Ascending aorta (tissue), 2 donors: ENCODE measurements at places on chromosomes 2 and 18. TPM values are rescaled to one million over a fixed set of nuclear protein-coding genes. Genes with fewer than 3 reads are reported as not detected.

Gene CD207
- total RNA-seq: not detected

Gene CPO
- total RNA-seq: not detected

Gene ANKRD29
- total RNA-seq: 118 TPM

DNA sequence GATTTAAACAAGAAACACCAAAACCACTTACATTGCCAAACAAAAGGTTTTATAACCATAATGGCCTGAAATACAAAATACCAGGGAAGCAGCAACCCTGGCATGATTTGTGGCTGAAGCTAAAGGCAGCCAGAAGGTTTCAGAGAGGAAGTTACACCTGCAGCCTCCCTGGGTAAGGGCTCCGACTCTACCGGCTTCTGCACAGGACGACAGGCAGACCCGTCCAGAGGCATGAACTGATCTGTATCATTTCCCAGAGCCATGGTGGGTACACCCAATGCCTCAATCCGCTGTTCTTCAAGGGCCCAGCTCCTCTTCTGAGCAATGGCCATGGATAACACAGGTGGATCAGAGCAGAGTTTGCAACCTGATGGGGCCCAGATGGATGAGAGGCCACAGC, 71.6 kb downstream of the PXDN start:
- H3K27ac ChIP-seq: no peak overlapping the region
- no peaks in the 10 kb centered on the region for H3K27me3 ChIP-seq
- peaks cover 8% of the 10 kb centered on the region for H3K4me1 ChIP-seq
- no peak for DNase-seq
- H3K4me3 ChIP-seq: no peak overlapping the region

- H3K27me3 ChIP-seq: no peaks in the 10 kb centered on the region
- H3K4me1 ChIP-seq: no peaks in the 10 kb centered on the region
- no peak for DNase-seq
- H3K36me3 ChIP-seq: no peaks in the 10 kb centered on the region
- peak overlapping the region; percentile 63 for H3K4me3 ChIP-seq
Observed at GRCh38 chr2:182426082-182426917, 536 bp downstream of the PDE1A start.

GRCh38 chr2:168604252-168604651, 148.2 kb downstream of the CERS6 start:
- H3K4me1 ChIP-seq: no peaks in the 10 kb centered on the region
- no peak overlapping the region for H3K27ac ChIP-seq
- H3K4me3 ChIP-seq: no peak overlapping the region
- no peak for DNase-seq
- H3K27me3 ChIP-seq: no peaks in the 10 kb centered on the region

- H3K27ac ChIP-seq: no peak overlapping the region
- DNase-seq: no peak
- no peaks in the 10 kb centered on the region for H3K36me3 ChIP-seq
- H3K4me1 ChIP-seq: no peaks in the 10 kb centered on the region
- H3K27me3 ChIP-seq: no peaks in the 10 kb centered on the region
- H3K4me3 ChIP-seq: no peak overlapping the region
Observed at GRCh38 chr18:68267583-68267982, 447.3 kb downstream of the TMX3 start.

- peaks cover 3% of the 10 kb centered on the region for H3K36me3 ChIP-seq
- DNase-seq: no peak
- no peaks in the 10 kb centered on the region for H3K4me1 ChIP-seq
- H3K27me3 ChIP-seq: no peaks in the 10 kb centered on the region
Observed at GRCh38 chr18:2894131-2894840, 47.5 kb downstream of the EMILIN2 start.

DNA sequence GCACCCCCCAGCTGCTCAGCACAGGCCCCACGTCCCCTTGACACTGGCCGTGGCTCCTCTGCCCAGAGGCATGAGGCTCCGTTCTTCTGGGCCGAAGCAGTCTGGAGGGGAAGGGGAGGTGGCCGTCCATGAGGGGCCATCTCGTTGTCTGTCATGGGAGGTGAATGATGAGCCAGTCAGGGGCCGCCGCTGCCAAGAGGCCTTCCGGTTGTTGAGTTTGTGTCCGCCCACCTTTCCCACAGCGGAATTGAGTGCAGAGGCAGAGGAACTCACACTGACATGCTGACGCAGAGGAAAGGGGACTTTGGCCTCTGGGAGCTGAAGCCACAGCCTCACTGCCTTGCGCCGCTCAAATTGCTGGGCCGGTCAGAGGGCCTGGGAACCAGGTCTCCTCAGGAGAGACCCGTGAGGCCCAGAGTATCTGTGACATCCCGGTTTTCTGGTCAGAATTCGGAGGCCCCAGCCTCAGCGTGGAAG, 268.4 kb downstream of the ATAD2B start:
- H3K36me3 ChIP-seq: no peaks in the 10 kb centered on the region
- DNase-seq: no peak
- no peaks in the 10 kb centered on the region for H3K27me3 ChIP-seq
- no peak overlapping the region for H3K4me3 ChIP-seq
- no peaks in the 10 kb centered on the region for H3K4me1 ChIP-seq

DNA sequence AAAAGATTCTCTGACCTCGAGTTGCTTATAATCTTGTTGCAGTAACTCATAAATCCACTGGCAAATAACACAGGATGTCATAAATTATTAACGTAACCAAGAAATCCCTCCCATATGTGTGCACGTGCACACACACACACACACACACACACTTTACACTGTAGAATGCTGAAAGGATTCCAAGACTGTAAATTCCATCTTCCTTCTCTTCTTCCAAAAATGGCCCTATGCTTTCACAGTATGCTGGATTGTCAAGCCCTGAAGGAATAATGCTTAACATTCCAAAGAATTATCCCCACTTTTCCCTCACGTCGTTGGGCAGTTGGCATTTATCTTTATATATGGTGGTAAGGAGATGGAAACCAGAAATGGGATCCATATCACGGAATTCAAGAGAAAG, 117.5 kb upstream of the CRIM1 start:
- no peak overlapping the region for H3K27ac ChIP-seq
- no peaks in the 10 kb centered on the region for H3K4me1 ChIP-seq
- H3K4me3 ChIP-seq: no peak overlapping the region
- DNase-seq: no peak
- no peaks in the 10 kb centered on the region for H3K27me3 ChIP-seq
